ENCODE measurements at places on chromosomes 6 and 20.
A peak's percentile ranks its signal among the peaks of the same experiment; 100 is the strongest.

DNA sequence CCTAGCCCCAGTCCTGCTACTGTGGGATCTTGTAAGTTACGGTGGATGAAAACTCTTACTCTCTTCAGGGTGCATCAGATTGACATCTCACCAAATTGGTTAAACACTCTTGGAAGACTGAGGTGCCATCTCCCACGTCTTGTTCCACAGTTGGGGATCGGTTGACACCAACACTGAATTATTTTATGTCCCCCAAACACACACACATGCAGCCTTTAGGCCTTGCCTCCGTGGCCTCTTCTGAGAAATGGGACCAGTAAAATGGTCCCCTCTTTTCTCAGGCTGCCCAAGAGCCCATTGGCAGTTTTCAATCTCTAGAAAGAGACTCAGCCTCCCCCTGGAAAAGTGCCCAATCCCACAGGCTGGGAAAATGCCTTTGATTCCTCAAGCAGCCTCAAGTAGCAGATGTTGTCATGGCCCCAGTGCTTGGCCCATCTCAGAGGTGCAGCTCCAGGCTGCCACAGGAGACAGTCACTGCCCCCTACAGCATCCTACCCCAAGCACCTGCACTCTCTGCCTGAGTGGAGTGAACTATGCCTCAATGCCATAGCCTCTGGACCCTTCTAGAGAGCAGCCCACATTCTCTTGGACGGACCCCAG lies 163.9 kb downstream of the ANKRD60 start:
- no peak for DNase-seq

DNA sequence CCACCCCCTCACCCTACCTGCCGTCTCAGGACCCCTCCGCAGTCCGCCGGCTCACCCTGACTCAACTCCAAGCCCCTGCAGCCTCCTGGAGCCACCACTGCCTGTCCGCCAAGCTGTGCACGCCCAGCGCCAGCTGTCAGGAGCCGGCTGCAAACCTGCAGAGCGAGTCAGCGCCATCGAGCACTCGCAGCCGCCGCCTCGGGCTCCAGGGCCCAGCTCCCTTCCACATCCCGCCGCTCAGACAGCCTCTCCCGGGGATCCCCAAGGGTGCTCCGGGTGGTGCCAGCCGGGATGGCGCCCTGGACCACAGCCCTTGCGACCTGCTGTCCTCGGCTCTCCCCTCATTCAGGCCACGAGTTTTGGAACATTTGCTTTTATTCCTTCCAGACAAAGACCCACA lies 4.3 kb downstream of the TNNC2 start:
- no peak for DNase-seq

- DNase-seq = no peak
Measured at GRCh38 chr6:31952140-31952805, 6.4 kb downstream of the CFB start.

- DNase-seq = no peak
Measured at GRCh38 chr6:53446151-53446550, 97.4 kb upstream of the ELOVL5 start.

DNA sequence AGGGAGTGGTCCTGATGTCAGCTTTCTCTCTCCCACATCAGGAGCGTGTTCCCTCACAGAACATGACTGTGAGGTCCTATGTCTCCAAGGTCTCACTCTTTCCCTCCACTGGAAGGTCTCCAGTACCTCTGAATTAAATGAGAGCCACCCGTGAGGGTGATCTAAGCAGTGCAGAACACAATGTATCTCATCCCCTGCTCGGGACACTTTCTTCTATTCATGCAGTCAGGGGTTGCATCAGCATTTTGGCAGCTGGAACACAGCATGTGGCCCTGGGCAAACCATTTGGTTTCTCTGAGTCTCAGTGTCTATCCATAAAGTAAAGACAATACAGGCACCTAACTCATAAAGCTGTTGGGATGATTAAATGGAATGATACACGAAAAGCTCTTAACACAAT lies 34.2 kb downstream of the MAFB start:
- DNase-seq = no peak

DNA sequence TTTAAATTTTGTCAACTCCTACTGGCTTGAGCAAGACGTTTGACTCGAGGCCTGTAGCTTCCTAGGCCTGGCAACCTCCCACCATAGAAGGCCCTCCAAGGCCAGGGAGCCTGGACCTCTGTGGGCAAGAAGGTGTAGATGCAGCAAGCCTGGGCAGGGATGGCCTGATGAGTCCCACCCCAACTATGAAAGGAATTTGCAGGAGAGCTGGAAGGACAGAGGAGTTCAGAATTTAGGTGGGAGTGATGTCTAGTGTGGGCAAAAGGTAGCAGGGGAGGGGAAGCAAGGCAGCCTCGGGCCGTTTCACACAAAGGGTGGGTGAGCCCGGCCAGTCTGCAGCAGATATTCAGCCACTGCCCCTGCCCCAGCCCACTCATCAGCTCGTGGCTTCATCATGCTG lies 245.2 kb downstream of the CDH26 start:
- DNase-seq = no peak

DNA sequence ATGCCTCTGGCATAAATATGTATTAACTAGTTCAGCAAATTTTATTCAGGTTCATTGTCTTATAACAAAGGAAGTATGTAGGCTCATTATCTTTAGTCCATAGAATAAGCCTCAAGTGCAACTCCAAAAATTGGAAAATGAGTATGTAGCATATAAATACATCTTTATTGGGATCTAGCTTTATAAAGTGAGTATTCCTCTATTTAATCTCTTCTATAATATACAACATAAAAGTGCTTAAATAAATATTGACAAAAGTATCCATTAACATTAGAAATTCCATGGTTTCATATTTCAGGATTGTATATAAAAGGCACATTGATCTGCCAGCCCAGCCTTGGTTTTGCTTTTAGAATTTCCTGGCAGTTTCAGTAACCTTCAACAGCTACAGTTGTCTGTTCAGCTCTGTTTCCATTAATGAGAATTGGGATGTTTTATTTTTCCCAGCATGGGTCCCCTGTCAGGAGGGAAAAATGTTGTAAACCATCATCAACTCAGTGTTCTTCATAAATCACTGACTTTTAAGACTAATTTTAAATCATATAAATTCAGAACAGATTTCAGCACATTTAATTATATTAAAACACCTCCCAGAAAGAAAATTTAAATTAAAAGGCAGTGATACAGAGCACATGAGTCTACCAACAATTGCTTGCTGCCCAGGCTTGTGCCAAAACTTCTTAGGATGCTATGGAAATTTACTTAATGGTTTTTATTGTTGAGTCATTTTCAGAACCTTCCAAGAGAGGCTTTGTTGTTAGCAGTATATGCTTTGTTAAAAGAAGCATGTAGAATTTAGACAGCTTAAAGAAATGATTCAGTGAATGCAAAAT lies 119.7 kb downstream of the ADGRG6 start:
- no peak for DNase-seq

GRCh38 chr6:34423254-34423653 lies 2.6 kb downstream of the RPS10 start:
- no peak for DNase-seq

DNA sequence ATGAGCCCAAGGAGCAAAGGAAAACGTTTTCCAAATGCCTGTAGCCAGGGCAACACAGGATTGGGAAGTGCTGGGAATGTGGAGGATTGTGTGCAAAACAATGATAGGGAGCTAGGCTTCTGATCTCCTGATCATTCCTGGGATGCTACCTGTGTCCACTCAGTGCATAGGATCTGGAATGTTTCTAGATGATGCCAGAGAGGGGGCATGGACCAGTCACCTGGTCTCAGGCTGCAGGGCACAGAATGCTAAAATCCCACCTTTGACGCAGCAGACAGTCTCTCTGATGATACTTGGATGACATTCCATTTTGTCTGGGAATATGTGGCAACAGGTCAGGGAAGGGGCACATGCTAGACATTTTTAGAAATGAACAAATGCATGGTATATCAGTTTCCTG lies 128.9 kb downstream of the CLIC5 start:
- no peak for DNase-seq

GRCh38 chr20:3800256-3800877 lies 4.3 kb downstream of the CDC25B start:
- no peak for DNase-seq

DNA sequence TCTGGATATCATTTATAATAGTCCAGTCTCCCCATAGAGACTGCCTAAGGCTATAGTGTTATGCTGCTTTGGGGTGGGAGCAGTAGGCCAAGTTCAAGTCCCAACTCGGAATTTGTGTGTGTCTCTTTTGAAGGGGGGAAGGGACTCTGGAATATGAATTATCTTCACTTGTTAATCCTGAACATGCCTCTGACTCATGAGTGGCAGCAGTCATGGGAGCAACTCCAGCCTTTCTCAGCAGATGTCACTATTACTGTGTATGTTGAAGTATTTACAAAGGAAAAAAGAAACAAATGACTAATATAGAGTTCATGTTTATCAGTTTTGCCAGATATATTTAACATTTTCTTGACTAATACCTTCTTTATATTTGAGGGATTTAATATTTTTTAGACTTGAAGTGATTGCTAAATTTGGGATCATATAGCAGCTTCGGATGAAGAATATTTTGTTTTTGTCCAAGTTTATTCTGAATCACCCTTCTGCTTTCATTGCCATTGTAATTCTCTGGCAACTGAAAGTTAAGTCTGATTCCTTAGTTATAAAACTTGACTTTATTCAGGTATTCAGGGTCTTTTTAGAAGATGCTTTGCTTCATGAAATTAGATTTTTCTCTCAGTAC lies 23.4 kb downstream of the FAM217A start:
- DNase-seq = no peak

- no peak for DNase-seq
Measured at GRCh38 chr6:156955494-156956183, 178.5 kb downstream of the ARID1B start.

GRCh38 chr6:134115715-134116074 lies 63.3 kb upstream of the SLC2A12 start:
- DNase-seq = no peak

DNA sequence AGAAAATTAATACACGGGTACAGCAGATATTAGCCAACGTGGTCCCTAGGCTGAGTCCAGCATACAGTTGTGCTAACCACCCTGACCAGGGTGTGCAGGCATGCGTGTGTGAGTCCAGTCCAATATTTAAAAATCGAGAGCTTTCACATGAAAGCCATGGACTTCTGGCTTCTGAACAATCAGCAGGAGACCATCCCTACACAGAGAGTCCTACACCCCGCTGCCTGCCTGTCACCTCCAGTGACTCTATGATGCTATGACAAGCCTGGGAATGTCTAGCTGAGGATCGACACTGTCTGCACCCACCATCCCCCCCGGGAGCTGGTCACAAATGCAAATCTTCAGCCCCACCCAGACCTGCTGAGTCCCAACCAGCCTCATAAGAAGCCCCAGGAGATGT lies 7.9 kb downstream of the ACSS1 start:
- no peak for DNase-seq

- DNase-seq = no peak
Measured at GRCh38 chr20:32478576-32478975, 106.6 kb downstream of the NOL4L start.

GRCh38 chr6:143575901-143576426 lies 64.4 kb upstream of the FUCA2 start:
- no peak for DNase-seq

DNA sequence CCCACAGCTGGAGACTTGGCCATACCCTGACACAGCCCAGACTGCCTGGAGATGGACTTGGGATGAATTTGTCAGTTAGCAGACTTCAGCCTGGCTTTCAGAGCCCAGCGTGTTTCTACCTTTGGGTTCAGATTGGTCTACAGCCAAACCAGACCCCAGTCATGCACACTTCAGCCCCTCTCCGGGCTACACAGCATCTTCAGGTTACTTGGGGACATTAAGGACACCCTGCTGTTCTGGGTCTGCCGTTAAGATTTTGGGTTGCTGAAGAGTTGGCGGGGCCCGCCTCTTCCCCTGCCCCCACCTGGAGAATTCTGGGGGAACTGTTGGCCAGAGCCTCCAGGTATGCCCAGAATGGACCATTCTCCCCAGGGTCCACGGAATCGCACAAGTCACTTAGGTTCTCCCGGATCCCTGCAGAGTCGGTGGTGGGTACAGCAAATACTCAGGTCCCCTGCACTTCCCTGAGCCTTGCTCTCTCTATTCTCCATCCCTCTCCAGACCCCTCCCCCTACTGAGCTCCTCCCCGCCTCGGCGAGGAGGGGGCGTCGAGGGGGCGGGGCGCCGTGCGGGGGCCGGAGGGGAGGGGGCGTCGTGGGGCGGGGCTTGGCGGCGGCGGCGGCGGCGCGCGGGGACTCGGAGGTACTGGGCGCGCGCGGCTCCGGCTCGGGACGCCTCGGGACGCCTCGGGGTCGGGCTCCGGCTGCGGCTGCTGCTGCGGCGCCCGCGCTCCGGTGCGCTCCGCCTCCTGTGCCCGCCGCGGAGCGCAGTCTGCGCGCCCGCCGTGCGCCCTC lies at the start of gene PTK7:
PTK7 (plus strand) TSS at position 645 of the 794 bp plus-strand sequence. CDS start 175 bp downstream, outside the sequence.
- DNase-seq = peak; percentile 87

DNA sequence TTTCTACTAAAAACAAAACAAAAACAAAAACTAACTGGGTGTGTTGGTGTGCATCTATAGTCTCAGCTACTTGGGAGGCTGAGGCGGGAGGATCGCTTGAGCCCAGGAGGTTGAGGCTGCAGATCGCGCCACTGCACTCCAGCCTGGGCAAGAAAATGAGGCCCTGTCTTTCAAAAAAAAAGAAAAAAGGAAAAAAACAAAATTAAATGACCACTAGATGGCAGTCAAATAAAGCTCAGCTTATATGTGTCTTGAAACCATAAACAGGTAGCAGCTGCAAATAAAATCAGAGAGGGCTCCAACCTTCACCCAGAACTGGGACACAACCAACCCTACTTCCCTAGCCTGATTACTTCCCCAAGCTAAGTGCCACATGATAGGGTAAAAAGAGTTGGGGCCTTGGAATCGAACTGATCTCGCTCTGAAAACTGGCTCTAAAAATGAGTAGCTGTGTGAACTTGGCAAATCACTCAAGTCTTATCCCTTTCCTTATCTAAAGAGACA lies 67.1 kb upstream of the ADGRF4 start:
- peak; percentile 16 for DNase-seq

DNA sequence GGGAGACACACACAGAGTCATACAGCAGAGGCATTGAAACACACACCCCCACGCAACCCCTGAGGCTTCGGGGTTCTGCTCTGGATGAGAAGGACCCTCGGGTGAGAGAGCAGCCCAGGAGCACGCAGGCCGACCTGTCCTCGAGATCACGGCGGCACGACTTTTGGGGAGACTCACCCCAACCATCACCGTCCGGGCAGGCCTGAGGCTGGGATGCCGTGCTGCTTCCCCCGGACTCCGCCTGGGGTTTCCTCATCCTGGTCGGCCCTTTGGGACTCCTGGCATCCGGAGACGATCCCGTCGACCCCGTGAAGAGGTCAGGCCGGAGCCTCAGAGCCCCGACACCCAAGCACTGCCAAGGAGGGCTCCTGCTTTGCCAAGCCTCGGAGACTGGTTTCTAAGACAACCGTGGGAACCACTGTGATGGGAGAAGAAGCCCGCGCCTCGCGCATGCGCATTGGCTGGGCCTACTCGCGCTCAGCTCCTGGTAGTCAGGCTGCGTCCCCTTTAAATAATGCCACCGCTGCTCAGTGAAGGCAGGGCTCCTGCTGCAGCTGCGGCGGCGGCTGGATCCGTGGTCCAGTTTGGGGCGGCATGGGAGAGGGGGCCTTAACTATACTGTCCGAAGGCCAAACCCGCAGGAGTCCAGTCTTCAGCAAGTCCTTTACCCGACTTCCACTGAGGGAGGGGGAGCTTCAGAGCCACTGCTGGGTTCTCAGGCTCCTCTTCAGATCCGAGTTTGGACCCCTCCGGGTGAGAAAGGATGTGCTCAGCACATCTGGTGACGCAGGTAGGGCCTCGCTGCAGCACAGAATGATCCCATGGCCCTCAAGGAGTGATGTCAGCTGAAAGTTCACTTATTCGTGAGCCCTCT lies 171.4 kb upstream of the ZNF337 start:
- DNase-seq = no peak
